ENCODE measurements at places on chromosomes 11 and 22.

DNA sequence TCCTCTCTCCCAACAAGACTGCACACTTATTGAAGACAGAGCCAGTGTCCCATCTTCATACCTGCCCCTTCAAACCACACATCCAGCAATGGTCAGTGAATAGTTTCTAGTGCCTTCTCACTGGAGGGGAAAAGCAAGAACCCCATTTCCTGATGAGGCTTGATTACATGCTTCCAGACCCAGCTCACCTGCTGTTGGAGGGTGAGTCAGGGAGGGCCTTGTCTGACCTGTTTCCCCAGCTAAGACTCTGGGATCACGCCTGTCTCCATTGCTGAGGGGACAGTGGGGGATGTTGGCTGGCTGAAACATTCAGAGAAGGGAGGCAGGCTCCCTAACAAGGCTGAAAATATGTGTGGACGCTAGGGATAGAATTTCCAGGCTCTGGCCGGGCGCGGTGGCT is 27.5 kb upstream of the ZDHHC13 start:
- DNase-seq: no peak

- no peak for DNase-seq
Observed at GRCh38 chr11:12259956-12260355, 117.4 kb upstream of the PARVA start.

GRCh38 chr11:123186286-123186685 is 8.8 kb downstream of the CLMP start:
- peak; percentile 57 for DNase-seq

GRCh38 chr11:61923166-61924063 is 6.0 kb upstream of the RAB3IL1 start:
- DNase-seq: peak; percentile 9

DNA sequence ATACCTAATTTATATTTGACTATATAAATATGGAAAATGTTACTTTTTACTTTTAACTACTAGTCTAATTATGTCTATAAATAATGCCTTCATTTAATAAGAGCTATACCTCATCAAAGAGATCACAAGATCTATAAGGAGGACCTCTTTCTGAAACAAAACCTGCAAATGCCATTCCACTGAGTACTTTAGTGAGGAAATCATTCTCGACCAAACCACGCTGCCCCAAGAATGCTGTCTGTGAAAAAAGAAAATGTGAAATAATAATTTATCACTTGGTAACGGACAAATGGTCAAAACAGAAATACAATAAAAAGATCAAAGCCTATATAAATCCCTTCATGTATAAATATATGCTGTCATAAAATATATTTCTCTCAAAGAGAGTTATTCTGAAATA is 301.7 kb downstream of the SBF2 start:
- DNase-seq: peak; percentile 43

DNA sequence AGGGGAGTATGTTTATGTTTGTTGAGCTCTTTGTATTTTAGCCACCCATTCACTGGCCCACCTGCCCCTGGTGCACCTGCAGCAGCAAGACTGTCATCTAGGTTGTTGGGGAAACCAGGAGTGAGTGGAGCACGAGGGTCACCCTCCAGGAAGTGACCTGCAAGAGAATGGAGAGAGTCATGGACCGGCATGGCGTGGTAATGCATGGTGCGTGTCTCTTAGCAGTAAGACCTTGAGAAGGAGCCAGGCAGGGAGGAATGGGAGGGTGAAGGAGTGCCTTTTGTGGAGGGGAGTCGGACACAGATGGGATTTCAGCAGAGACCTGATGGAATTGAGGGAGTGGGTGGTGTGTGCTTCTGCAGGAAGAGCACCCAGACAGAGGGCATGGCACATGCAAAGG is 37.9 kb downstream of the KCNQ1 start:
- DNase-seq: no peak

DNA sequence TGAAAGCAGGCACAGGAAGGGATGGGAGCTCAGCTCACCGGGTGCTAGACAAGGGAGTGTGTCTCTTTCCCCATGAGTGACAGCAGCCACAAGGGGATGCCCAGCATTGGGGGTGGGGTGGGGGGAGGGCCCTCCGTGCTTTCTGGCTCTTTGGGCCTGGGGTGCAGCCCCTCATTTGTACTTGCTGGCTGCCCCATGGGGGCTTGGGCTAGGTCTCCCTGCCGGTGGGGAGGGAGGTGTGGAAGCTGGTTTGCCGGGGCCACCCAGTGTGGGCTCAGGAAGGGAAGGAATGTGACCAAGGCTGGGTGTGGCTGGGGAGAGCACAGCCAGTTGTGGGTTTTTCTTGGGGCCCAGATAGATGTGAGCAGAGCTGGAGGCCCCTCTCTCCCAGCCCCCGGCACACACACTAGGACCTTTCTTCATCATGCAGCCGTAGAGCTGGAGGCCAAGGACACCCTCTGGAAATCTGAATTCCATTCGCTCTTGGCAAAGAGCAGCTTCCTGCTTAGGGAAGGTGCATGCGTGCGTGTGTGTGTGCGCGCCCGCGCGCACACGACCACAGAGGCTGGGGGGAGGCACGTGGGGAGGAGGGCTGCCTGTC is 25.8 kb downstream of the KCNQ1OT1 start:
- DNase-seq: peak; percentile 24

DNA sequence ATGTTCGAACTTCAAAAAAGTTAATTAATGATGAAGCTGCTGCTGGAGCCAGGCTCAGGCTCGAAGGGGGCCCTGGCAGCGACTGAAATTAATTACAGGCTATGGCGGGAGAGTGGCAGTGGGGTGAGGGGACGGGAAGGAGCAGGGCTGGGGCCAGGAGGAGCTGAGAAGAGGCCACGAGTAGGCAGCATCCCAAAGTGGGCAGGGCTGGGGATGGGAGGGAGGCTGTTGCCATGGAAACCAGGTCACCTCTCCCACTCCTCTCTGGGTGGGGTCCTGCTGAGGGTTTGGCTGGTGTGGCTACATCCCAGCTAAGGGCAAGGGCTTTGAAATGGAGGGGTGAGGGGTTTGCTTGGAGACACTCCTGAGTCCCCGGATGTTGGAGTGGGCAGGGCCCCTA is 23.9 kb downstream of the CACNA1I start:
- no peak for DNase-seq

- DNase-seq: no peak
Observed at GRCh38 chr11:61885166-61885778, 6.1 kb downstream of the FADS3 start.

DNA sequence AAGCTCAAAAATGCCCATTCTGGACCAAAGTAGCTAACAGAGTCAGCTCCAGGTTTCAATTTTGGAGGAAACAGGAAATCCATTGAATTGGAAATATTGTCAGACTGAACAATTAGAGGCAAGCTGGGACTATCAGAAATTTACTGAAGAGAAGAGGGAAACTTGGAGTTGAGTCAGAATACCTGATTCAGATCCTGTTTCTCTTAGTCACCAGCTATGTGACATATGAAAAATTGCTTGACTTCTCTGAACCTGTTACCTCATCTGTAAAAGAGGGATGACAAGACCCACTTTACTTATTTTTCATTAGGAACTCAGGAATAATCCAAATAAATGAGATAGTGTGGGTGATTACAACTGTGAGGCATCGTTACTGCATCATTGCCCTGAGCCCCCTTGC is 148.9 kb upstream of the CADM1 start:
- DNase-seq: no peak

DNA sequence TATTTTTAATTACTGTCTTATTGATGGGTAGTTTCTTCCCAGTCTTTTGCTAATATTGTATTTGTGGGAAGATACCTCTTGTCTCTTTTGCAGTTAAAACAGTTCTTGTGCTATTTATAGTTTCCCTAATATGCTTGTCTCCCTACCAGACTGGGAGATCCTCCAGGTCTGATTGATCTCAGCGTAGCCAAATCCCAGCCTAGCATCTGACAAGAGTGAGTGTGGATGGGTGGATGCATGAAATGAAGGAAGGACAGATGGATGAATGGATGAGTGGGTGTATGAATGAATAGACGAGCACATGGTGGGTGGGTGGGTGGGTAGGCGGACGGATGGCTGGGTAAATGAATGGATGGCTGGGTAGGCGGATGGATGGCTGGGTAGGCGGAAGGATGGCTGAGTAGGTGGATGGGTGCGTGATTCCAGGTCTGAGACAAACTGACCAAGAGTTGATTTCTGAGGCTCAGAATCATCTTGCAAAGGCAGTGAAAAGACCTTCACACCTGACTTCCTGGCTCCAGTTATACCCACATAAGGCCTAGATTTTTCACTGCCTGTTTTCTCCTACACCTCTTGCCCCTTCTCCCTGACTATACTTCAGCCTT is 11.4 kb downstream of the DNAJB13 start:
- DNase-seq: no peak

- DNase-seq: no peak
Observed at GRCh38 chr11:60282286-60282685, 1.8 kb downstream of the MS4A4A start.

- DNase-seq: no peak
Observed at GRCh38 chr11:65554842-65555430, 3.2 kb downstream of the LTBP3 start.

DNA sequence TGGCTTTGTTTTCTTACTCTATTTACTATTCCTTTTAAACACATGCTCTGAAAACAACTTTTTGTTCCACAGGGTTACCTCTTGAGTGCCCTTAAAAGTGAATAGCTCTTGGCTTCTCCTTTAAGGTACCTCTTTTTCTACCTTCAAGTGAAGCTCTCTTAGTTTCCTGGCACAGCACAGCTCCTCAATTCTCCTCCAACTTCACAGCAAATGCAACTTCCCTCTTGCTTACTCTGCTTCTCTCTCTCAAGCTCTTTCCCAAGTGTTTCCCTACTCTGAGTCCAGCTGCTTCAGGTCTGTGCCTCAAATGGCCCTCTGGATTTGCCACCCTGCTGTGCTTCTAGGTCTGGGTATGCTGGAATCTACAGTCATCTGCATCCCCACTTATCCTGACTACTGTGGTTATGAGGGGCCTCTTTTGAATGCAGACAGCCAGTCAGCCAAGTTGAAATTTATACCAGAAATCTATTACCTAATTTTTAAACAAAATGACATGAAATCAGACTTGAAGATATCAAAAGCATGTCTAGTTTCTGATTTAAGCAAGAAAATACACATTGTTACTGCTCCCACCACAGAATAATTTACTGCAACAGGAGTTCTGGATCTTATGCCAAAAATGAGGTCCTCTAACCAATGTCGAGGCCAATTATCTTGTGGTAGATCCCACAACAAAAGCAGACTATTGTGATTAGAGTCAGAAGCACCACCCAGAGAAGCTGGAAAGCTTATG is 371.1 kb downstream of the SOX6 start:
- DNase-seq: peak; percentile 56

GRCh38 chr22:49950396-49950994 is 10.1 kb upstream of the PIM3 start:
- no peak for DNase-seq

DNA sequence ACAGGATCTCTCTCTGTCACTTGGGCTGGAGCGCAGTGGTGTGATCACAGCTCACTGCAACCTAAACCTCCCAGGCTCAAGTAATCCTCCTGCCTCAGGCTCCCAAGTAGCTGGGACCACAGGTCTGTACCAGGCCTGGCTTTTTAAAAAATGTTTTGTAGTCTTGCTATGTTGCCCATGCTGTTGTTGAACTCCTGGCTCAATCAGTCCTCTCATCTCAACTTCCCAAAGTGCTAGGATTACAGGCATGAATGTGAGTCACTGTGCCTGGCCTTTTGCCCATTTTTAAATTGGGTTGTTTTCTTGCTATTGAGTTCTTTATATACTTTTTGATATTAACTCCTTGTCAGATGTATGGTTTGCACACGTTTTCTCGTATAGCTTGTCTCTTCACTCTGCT is 33.0 kb upstream of the PITPNB start:
- DNase-seq: peak; percentile 71

DNA sequence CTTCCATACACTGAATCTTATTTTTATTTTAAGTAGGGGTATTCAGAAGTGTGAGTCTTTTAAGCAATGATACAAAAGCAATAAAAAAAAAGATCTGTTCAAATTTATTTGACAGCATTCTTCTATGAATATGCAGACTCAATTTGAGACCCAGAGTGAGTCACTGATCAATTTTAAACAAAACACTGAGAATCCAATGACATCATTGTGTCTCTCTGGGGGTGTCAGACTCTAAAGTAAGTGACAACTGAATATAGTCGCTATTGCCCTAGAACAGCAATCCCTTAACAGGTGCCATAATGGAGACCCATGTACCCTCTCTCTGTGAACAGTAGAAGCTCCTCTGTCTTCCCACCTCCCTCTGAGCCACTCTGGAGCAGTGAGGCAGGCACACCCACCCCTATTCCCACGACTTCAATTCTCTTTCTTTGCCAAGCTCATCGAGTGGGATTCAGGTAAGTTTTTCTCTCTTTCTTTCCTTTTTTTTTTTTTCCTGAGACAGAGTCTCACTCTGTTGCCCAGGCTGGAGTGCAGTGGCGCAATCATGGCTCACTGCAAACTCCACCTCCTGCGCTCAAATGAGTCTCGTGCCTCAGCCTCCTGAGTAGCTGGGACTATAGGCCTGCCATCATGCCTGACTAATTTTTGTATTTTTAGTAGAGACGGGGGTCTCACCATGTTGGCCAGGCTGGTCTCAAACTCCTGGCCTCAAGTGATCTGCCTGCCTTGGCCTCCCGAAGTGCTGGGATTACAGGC is 5.1 kb upstream of the RPS3 start:
- DNase-seq: no peak

GRCh38 chr22:18152519-18152918 is 2.5 kb downstream of the USP18 start:
- no peak for DNase-seq

DNA sequence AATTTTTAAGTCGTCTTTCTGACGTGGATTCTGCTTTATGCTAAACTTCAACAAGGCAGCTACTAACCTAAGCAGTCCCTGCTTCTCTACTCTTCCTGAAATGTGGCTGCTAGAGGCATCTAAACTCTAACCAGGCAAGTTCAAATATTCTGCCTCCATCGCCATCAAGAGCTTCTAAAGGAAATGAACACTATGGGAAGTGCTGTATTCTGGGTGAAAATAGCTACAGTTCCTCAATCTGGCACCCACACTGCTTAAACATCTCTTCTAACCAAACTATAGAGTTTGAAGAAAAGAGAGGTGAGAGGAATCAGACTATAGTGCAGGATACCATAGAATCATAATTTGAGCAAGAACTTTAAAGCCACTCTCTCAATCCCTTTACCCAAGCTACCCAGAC is 6.3 kb downstream of the NRIP3 start:
- DNase-seq: no peak

DNA sequence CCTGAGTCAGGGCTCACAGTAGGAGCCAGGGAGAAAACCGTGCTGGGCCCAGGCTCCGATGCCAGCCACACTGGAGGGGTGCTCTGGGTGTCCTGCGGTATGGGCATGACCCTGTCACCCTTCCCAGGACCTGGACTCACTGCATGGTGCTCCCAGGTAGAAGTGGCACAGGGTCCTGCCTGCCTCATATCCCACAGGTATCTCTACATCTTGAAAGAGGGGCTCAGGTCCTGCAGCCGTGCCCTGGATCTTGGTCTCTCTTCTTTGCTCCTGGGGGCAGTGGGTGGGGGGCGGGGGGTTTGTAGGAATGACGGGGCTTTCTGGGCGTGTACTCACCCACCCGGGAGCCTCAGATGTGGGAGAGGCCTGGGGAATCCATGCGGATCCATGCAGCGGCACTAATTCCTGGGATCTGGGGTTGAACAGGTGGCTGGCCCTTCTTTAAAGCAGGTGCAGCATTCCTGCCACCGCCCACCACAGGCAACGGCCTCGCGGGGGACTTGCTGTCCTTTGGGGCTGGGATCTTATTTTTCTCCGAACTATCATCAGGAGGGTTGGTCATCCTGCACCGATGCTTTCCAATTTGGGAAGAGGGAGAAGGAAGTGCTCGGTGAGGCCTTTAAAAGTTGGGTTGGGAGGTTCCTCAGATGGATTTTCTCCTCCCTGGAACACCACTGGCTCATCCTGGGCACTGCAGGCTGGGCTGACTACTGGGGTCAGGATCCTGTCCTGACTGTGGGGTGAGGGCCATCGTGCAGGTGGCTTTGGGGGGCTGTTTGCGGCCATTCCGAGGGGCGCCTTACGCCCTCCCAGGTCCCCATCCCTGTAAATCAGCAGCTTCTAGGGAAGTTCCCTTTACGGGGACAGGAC is 886.4 kb downstream of the BRD1 start:
- no peak for DNase-seq

All from amniotic epithelial cell (primary cell).